ENCODE measurements at places on chromosomes 4 and X. TPM values are rescaled to one million over a fixed set of nuclear protein-coding genes. Genes with fewer than 3 reads are reported as not detected.

PNMA6A gene
- not detected for polyA plus RNA-seq

CENPVL1 gene
- not detected for polyA plus RNA-seq

DNA sequence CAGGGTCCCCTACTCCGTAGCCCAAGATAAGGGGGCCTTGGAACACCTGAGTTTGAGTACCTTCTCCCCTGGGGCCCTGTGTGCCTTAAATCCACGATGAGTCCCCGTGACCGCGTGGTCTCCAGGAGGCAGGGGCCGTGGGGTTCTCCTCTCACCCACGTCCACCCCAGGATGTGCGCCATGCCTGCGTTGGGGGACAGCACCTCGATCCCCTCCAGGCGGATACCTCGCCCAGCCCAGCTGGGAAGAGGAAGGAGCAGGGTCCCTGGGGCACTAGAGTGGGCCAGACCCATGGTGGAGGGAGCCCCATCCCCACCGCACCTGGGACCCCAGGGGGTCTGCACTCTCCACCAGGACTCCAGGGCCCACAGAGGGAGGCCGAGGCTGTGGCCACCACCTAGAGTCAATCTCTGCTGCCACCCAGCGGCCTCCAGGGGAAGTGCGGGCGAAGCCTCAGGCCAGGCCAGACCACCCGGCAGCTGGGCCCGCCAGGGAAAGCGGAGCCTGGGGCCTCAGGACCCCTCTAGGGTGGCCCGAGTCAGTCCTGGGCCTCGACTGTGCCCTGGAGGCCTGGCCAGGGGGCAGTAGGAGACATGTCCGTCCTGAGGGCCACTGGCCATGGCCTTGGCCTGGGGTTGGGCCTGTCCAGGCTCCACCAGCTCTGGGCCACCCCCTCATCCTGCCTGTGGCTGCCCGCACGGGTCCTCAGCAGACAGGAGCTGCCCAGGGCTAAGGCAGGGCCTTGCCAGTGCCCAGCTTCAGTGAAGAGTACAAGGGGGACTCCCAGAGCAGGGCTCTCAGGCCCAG is 55.0 kb downstream of the FAM53A start:
- DNase-seq, result peak; percentile 51

FBXO8 gene
- 14.5 TPM for polyA plus RNA-seq

DNA sequence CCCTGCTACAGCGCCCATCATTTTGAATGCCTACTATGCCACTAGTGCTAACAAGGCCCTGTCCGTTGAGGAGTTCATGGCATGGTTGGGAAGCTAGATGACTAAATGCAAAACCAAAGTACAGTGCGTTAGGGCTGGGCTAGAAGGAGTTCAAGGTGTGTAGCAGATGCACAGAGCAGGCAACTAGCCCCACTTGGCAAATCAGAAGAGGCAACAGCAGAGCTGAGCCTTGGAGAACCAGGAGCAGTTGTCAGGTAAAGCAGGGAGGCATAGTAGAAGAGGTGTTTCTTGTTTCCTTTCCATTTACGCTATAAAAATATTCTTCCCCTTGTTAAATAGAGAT is 146.6 kb upstream of the CPEB2 start:
- no peak for DNase-seq

- DNase-seq, result no peak
Observed at GRCh38 chr4:74499986-74500781, 55.2 kb downstream of the AREG start.

DNA sequence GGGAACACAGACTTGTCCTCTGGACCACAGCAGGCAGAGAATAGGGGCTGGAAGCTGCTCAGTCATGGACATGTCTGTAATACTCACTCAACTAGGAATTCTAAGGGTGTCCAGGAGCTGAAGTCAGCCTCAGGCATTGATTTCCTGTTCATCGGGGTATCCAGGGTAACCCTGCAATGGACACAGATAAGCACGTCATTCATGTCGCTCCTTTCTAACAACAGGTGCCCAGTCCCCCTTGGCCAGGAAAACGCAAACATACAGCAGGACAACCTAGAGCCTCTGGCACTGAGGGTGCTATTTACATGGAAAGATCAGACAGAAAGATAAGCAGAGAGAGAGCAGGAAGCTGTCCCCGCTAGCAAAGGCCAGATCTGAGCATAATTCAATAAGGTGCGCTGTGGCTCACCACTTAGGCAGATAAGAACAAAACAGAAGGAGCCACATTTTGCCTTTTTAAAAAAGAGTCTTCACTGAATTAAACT is 21.3 kb downstream of the QDPR start:
- DNase-seq, result peak; percentile 51

- no peak for DNase-seq
Observed at GRCh38 chrX:45954026-45954425, 591.2 kb downstream of the ZNF674 start.

DNA sequence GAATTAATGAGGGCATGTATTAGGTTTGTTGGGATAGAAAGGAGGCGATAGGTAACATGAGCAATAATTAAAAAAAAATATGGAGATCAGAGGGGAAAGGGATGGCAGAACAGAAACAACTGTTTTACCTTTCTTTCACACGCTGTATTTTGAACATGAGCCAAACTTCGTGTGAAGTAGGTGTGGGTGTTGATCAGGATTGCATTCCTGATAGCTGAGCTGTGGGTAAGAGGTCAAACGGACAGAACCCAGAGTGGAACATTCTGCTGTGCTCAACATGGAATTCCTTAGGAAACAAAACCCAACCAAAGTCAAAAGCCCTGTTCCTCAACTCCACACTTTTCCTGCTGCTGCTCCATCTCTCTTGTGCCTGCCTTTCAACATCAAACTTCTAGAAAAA is 162.5 kb upstream of the CASK start:
- peak; percentile 71 for DNase-seq

TRO gene
- 2.1 TPM for polyA plus RNA-seq

DNA sequence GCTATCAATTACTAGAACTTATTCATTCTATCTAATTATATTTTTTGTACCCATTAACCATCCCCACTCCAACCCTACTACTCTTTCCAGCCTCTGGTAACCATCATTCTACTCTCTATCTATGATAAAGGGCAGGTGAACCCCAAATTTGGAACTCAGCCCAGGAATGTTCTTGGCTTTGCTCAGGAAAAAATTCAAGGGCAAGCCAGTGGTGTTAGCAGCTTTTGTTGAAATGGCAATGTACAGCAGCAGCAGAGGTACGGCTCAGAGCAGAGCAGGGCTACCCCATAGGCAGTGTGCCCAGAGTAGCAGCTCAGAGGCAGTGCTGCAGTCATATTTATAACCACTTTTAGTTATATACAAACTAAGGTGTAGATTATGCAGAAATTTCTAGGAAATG is 138.2 kb downstream of the RNF150 start:
- DNase-seq, result no peak

GRCh38 chrX:114798907-114799306 is 215.0 kb downstream of the HTR2C start:
- DNase-seq, result no peak

NAT8L gene
- polyA plus RNA-seq, result 1.8 TPM

DNA sequence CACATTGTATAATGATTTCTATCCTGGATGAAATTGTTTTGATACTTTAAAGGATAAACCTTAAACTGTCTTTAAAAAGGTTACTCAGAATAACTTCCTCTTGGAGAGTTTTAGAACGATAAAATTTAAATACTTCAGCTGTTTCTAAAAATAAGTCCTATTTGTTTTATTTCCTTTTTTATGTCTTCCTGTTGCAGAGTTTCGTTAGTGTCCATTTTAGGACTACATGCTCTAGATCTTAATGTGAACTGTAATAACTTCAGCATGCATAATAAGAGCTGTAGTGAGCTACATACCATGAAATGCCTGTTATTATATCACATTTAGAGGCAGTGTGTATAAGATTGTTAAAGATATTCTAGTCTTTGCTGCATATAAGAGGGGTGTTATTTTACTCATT is 14.6 kb downstream of the ATP10D start:
- DNase-seq, result no peak

SGMS2 gene
- polyA plus RNA-seq, result 24.1 TPM

- no peak for DNase-seq
Observed at GRCh38 chr4:105605493-105605892, 53.1 kb downstream of the ARHGEF38 start.

DNA sequence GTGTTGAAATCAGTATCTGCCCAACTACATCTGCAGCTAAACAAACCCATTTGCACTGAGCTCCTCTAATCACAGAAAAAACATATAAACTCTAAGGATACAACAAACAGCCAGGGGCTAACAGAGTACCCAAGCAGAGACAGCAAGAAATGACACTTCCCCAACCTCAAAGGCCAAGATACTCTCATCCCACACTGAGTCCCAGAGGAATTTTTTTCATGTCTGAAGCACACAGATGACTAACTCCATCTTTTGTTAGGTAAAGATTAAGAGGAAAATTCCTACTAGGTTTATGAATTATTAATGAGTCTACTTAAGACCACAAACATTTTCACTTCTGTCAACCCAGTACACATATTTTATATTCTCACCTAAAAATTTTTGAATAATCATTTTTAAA is 31.6 kb downstream of the SEPSECS start:
- DNase-seq, result no peak

GRCh38 chr4:13647031-13647430 is 19.5 kb upstream of the BOD1L1 start:
- no peak for DNase-seq

CENPI gene
- not detected for polyA plus RNA-seq

RAB39B gene
- polyA plus RNA-seq, result 0.50 TPM

GRCh38 chrX:17613979-17614588 is 123.2 kb upstream of the SCML1 start:
- no peak for DNase-seq

DNA sequence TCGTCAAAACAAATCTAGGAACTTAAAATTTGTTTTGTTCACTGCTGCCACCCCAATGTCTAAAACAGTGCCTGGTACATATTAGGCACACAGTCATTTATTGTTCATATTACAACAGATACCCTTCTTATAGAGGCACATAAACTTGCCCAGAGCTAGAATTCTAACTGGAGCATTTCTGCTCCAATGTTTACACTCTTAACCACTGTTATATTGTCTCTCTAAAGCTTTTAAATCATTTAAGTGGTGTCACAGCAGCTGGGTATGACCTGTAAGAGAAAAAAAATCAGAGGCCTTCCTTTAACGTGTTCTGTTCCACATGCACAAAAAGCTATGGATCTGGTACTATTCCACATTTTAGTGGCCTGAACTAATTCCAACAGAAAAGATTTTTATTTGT is 3.0 kb downstream of the UBE2D3 start:
- DNase-seq, result no peak

DNA sequence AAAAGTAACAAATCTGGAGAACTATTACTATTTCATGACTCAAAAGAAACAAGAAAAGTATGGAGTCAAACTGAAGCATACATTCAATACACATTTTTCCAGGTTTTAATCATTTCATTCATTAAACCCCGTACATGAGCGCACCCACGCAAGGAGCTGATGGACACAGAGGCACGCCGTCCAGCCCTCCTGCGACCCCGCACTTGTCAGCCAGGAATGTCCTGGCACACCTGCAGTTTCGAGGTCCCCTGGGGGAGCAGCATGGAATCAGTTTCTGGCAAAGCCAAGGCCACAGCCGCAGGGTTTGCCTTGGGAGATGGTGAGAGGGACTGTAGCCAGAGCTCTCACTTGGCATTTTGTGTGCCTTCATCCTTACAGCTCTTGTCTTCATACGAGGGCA is 12.8 kb upstream of the SLC2A9 start:
- no peak for DNase-seq

- DNase-seq, result no peak
Observed at GRCh38 chr4:47465004-47465403, 1.5 kb upstream of the COMMD8 start.

FAM184B gene
- not detected for polyA plus RNA-seq

DNA sequence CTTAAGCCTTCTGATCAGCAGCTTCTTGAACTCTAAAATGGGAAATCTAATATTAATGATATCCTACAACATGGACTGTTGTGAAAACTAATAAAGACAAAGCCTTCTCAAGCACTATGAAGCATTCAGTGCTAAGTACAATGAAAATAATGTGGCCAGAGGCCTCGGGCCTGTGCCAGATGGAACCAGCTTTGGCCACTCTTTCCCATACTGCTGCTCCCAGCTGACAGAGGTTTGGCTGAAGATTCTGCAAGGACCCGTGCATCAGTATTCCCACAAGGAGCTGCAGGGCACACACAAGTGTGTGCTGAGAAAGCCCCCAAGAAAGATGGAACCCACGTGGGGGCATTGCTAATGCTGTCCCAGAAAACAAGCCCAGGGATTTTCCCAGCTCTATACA is 60.5 kb upstream of the RPL34 start:
- DNase-seq, result no peak

GRCh38 chr4:44777115-44777514 is 50.8 kb upstream of the GNPDA2 start:
- DNase-seq, result no peak

- DNase-seq, result no peak
Observed at GRCh38 chrX:115372152-115372551, 82.6 kb downstream of the LUZP4 start.

GRCh38 chr4:184368290-184368689 is 106.1 kb downstream of the IRF2 start:
- DNase-seq, result no peak

DNA sequence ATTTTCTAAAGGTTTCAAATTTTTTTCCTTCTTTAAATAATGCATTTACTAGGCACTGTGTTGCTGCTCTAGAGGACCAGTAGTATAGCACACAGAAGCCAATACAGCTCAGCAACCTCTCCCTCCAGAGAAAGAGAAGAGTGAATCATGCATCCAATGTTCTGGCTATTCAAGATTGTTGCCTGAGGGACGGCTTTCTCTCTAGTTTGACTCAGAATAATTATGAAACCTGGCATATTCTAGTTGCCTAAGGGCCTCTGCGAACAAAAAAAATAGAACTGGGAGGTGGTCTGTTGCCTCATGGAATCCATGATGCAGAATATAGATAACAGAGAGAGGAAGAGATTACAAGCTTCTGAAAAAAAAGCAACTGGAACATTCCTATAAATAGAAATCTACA is 1233.3 kb upstream of the PABPC4L start:
- DNase-seq, result no peak

DNA sequence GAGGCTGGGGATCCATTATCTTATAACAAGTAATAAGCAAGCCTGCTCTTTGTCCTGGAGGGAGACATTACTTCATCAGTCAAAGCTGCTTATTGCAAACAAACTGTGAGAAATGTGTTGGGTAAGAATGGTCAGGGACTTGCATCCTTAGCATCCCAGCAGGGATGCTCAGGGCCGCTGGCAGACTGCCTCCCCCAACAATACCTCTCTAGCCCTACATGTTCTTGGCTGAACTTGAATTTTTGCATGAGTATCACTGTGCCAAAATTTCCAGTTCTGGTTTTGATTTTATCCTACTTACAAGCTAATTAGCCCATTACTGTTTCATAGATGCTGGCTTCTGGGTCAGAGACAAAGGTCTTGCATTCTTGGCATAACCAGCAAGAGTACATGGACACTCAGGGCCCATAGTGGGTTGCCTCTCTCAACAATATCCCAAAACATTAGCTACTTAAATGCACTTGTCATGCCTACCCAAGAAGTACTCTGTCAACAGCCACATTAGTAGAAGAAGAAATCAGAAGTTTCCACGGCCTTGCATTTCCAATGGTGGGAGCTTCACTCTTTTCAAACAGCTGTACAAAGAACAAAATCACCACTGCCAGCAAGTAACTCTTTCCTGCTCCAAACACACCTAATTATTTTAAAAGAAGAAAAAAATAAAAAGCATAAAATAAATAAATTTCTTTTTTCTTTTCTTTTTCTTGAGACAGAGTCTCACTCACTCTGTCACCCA is 41.9 kb upstream of the NEUROG2 start:
- DNase-seq, result no peak
